HCT116 (cell line): ENCODE measurements at places on chromosomes 1 and 21.

DNA sequence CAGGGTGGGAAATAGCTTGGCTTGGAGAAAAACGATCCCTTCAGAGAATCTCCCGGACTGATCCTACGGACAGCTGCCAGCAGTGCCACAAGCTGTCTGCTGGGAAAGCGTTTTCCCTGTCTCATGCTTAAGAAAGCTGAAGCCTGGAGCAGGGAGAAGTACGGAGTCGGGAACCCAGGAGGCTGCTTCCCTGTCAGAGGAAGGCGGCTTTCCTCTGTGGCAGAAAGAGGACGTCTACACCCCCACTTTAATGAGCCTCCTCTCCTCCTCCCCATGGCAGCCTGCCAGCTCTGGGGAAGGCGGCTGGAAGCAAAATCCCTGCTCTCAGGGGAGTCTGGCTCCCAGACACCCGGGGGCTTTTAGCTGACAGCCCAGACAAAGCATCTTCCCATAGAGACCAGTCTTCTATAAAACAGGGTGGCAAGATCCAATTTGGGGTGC is 7.3 kb downstream of the KIF21B start:
- DNase-seq: no peak

GRCh38 chr1:16015960-16016901 is 1.6 kb downstream of the HSPB7 start:
- DNase-seq: no peak

GRCh38 chr1:202745323-202745888 is 35.2 kb upstream of the SYT2 start:
- no peak for DNase-seq

- DNase-seq: no peak
Observed at GRCh38 chr1:31501505-31501904, 74.8 kb upstream of the TINAGL1 start.

- no peak for DNase-seq
Observed at GRCh38 chr1:15696956-15697521, 12.9 kb downstream of the PLEKHM2 start.

DNA sequence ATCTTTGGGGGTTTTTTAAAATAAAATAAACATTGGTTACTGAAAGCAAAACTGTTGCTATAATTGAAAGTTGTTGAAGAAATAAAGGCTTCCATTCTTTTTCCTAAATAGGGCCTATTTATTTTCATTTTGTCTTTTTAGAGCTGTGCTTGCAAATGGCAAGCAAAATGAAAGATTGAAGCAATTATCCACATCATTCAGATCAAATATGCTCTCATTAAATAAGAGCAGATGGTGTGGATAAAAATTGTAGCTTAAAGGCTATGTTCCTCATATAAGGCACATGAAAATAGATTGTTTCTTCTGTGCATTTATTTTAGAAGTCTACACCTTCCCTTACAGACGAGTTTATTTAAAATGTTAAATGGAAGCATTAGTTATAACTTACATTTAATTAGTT is 1317.7 kb downstream of the MRPL39 start:
- DNase-seq: no peak

GRCh38 chr1:30685796-30686165 is 37.6 kb downstream of the MATN1 start:
- no peak for DNase-seq

DNA sequence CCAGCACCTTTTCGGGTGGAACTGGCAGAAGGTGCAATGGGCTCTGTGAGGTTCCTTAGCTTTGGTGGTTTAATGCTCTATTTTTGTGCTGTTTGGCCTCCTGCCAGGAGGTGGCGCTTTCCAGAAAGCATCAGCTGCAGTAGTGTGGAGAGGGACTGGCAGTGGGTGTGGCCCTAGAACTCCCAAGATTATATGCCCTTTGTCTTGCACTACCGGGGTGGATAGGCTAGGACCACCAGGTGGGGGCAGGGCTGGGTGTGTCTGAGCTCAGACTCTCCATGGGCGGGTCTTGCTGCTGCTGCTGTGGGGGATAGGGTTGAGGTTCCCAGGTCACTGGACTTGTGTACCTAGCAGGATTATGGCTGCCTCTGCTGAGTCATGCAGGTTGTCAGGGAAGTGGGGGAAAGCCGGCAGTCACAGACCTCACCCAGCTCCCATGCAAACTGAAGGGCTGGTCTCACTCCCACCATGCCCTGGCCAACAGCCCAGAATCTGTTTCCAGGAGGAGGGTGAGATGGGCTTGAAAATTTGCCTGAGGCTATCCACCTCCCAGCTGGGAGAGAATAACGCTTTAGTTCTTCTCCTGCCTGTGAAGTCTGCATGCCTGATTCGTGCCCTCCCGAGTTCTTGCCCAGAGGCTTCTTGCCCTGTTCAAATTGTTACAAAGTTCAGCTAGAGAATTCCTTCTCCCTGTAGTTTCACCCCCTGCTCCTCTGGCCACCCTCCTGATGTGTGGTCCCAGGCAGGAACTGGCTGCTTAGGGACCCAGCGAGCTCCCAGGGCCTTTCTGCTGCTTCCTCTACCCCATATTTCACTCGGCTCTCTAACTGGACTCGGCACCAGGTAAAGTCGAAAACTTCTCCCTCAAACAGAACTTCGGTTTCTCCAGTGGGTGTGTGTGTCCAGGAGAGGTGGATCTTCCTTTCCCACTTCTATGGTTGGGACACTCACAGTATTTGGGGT is 76.5 kb upstream of the BTG3 start:
- peak; percentile 4 for DNase-seq

DNA sequence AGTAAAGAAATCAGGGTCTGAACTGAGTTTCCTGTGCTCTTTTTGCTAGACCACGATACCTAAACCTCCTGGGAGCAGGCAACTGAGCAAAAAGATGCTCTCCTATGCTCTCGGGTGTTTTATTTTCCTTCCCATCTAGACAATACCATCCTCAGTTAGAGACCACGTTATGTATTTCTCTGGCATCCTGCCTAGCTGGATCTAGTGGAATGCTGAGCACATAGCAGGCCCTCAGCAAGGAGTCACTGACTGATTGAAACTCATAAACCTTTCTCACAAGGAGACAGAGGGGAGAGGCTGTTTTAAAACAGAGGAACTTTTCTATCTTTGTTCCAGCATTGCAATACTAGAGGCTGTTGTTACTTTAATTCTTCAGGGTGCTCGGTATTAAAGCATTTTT is 168.0 kb downstream of the CYYR1 start:
- no peak for DNase-seq

GRCh38 chr1:233356705-233356987 is 29.1 kb downstream of the MAP3K21 start:
- DNase-seq: no peak

GRCh38 chr1:101259744-101260148 is 22.9 kb downstream of the S1PR1 start:
- no peak for DNase-seq

DNA sequence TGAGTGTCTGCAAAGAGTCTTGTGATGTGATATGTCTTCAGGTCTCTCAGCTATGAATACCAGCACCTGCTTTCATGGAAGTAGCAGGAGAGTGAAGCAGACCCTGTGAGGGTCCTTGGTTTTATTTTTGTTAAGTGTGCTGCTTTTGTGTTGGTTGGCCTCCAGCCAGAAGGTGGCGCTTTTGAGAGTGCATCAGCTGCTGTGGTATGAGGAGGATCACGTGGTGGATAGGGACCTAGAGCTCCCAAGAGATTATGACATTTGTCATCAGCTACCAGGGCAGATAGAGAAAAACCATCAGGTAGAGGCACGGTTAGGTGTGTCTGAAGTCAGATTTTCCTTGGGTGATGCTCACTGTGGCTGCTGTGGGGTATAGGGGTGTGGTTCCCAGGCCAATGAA is 1232.1 kb downstream of the MRPL39 start:
- DNase-seq: no peak

DNA sequence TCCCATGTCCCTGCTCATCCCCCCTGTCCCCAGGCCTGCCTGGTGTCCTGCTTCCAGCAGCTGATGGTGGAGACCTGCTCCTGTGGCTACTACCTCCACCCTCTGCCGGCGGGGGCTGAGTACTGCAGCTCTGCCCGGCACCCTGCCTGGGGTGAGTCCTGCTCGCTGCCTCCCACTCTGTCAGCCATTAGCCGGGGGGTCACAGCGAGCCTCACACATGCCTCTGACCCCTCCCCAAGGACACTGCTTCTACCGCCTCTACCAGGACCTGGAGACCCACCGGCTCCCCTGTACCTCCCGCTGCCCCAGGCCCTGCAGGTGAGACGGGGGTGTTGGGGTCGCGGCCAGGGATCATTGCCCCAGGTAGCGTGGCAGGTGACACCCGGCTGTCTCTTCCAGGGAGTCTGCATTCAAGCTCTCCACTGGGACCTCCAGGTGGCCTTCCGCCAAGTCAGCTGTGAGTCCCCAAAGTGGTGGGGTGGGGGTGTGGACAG is 10.0 kb downstream of the SCNN1D start:
- DNase-seq: no peak

DNA sequence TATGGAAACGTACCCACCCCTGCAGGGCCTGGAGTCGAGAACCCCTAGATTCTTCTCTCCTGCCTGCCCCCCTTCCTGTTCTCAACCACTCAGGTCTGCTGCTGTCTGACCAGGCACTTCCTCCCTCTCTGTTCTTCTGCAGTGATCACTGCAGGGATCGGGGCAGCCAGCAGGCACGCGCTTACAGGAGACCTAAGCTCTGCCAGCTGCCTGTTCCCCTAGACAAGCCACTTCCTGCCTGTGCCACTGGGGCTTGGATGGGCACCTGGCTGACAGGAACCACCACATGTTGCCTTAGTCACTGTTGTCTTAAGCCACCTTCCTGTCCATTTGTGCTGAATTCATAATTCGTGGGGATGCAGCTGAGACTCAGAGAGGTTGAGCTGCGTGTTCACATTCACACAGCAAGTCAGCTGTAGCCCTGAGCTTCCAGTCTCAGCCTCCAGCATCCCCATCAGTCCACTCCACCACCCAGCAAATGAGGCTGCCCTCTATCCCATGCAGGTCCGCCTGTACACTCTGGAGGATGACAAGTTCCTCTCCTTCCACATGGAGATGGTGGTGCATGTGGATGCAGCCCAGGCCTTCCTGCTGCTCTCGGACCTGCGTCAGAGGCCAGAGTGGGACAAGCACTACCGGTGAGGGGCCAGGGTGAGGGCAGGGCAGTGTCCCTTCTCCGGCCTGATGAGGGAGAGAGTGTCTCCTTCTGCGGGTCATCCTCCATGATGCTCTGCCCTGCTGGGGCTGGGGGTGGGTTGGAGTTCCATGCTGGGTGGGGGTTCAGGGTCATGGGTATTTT is 18.6 kb downstream of the FAM151A start:
- no peak for DNase-seq

DNA sequence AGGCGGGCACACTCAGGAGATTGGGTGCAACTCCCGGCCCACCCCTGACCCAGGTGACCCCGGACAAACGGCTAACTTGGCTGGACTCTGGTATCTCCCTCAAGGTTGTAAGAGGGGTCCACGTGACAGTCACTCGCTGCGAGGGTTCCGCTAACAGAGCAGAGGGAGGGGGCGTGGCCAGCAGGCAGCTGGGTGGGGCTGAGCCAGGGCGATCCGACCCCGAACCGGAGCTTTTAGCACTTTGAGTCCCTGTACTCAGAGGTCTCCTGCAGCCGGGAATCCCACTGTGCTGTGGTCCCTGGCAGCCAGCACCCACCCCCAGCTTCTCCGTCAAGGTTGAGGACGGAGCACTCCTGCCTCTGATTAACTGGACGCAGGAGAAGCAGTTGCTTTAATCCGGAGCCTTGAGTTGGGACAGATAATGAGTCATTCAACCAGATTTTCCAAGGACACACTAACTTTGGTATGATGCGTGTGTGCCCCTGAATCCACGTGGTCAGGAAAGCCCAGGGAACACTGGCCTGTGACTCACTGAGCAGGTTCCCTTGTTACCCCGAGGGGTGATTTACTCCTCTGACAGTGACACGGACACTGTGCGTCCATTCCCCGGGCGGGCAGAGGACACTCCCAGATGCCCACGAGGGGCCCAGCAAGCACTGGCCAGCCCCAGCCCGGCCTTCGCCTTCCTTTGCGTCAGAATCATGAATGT is 16.8 kb downstream of the TRPM2 start:
- no peak for DNase-seq

- no peak for DNase-seq
Observed at GRCh38 chr1:26003262-26003661, 5.4 kb upstream of the PAFAH2 start.

GRCh38 chr1:116808848-116809508 is 54.7 kb downstream of the CD2 start:
- no peak for DNase-seq

DNA sequence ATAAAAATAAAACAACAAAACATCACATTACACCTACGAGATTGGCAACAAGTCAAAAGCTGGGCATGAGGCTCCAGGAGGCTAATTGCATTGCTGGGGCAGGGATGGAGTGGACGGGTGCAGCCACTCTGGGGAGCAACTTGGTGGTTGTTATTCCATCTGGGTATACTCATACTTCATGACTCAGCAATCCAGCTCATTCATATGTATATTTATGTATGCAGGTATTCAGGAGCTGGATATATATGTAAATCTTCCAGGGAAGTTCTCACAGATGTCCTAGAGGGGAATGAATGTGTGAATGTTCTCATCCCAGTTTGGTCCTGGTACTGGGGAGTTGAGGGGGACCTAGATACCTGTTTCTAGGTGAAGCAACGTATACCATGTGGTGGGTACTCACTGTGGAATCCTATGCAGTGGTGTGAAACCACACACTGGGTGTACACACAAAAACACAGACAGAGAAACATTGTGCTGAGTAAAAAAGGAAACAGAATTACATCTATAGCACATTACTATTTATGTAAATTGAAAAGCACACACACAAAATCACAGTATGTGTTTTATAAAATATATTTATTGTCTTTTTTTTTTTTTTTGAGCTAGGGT is 79.7 kb upstream of the RAB4A start:
- no peak for DNase-seq

DNA sequence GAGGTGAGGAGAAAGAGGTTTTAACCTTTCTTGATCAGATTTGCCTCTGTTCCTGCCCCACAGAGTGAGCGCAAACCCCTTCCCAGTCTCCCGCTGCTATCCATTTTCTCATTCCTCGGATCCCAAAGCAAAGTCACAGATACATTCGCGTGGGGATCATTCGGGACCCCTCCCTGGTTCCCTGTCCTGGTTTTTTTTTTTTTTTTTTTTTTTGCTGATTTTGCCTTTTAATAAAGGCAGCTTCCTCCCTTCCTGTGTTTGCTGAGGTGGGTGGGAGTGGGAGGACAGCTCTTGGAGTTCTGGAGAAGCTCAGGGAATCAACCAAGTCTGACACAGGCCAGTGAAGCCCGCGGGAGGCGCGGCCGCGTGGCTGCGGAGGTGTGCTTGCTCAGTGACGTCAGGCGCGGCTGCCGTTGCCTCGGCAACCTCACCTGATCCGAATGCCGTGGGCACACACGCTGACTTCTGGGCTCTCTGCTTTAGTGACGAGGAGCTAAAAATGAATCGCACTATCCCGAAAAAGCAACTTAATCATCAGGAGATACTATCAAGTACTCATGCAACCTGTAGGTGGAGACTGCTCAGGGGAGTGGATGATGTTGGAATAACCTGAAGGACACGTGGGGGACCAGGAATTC is 106.4 kb downstream of the TBX19 start:
- DNase-seq: peak; percentile 64

GRCh38 chr1:12457771-12458170 is 160.2 kb downstream of the DHRS3 start:
- DNase-seq: no peak

DNA sequence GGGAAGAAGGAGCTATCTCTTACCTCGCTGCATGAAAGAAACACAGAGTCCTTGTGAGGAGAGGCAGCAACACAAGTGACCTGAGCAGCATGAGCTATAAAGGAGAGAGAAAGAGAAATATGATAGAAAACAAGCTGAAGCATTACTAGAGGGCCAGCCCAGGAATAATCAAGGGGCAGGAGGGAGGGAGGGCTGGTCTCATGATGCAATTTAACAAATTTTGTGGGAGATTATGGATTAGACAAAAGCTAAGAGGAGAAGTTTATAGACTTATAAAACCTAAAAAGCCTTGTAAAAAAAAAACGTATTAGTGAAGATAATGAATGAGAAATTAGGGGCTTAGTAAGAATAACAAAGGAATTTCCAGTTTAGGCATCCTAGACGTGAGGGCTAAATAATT is 5.0 kb downstream of the WDR77 start:
- no peak for DNase-seq
